ENCODE measurements at places on chromosomes 6 and 20.

GRCh38 chr6:3501826-3502500, 45.1 kb upstream of the SLC22A23 start:
- DNase-seq: no peak

DNA sequence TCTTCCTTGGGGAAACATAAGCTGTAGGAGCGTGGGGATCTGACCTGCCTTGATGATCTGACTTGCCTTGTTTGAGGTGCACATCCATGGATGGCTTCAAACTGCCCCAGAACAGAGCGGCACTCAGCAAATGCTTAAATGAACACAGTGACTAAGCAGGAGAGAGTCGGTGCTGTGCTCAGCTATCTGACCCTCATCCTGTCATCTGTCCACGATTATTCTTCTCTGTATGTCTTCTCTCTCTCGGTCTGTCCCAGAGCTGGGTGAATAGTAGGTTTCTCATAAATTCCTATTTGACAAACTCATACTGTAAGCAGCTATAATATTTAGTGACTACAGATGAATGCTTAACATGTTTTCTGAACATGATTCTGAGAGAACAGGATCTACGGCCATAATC, 37.3 kb downstream of the TRAM2 start:
- no peak for DNase-seq

GRCh38 chr20:62354031-62354808, 12.9 kb downstream of the LAMA5 start:
- DNase-seq: no peak

DNA sequence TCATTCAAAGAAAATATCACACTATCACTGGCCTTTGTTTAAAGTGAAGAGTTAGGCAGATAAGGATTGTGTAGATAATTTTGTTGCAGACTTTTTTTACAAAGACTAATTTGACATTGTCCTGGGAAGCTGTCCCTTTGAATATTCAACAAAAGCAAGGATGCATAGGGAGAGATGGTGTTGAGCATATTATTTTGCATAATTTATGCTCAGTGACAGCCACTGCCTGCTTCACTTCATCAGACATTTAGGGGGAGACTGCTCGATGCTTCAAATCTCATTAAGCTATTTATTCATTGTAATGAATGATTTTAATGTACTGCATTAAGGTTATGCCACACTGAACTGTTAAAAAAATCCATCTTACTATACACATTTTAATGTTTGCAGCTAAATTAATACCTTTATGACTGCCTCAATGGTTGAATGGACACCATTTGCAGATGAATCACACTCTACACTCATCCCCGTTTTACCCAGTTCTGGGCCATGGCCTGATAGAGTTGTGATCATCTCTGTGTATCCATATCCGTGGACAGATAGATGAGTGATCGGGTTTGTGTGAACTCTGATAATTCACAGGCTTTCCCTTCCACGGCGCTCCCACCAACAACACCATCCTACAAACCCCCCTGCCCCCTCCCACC, 128.0 kb downstream of the CDH4 start:
- no peak for DNase-seq

DNA sequence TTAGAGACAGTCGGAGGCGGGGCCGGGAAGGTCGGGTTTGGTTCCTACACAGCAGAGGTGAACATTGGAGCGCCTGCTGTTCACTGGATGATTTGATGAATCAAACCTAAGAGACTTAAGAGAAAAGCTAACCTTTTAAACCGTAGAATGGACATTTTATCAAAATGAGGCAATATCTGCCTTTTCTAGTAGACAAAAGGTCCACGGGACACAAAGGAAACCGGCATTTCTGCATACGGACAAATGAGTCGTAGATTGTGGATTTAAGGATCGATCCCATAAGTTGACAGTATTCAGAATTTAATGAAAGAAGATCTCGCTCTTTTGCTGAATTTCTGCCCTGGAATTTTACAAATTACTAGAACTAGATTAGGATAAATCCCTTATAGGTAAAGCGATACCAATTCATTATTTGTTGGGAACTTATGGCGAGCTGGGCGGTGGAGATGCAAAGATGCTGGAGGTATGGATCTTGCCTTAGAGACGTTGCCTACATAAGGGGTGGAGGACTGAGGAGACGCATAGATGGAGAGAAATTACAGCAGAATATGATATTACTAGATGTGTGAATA, 400 bp downstream of the PAK1IP1 start:
- no peak for DNase-seq
